PC-3 (cell line): ENCODE measurements at places on chromosomes 4 and X.

DNA sequence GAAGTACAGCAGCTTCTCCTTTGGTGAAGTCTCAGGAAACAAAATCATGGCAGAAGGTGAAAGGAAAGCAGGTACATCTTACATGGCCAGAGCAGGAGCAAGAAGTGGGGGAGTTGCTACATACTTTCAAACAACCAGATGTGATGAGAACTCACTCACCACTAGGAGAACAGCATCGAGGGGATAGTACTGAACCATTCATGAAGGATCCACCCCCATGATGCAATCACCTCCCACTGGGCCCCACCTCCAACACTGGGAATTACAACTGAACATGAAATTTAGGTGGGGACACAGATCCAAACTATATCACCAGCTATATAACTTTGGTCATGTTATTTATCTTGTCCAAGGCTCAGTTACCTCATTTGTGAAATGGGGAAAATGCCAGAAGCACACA is 159.4 kb downstream of the OPHN1 start:
- H3K36me3 ChIP-seq: no peaks in the 10 kb centered on the region
- no peaks in the 10 kb centered on the region for H3K27me3 ChIP-seq
- no peak overlapping the region for H3K4me3 ChIP-seq

DNA sequence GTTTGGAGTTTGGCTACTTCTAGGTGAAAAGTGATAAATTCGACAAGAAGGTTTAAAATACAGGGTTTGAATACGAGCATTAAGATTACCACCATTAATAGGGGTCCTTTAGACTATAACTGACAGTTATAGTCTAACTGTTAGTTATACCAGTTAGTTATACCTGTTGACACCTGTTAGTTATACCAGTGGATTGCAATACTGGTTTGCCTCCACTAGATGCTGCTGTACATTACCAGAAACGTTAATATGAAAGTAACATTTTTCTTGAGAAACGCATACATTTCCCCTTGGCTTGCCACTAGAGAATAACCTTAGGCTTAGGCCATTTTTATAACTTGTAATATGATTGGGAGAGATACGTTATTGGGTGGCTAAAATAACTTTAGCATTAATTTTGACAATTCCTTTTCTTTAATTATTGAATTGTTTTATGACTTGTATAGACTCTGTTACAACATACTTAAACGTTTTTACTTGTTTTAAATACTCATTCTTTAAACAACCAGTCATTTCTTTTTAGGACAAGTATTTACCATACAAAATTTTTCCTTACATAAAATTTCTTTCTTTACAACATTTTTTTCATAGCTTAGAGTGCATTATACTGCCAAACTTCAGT is 911.2 kb downstream of the FSTL5 start:
- no peaks in the 10 kb centered on the region; the same call in 1 of the 2 replicates for H3K4me1 ChIP-seq
- H3K27ac ChIP-seq: no peak overlapping the region
- no peaks in the 10 kb centered on the region for H3K36me3 ChIP-seq
- H3K4me3 ChIP-seq: no peak overlapping the region

DNA sequence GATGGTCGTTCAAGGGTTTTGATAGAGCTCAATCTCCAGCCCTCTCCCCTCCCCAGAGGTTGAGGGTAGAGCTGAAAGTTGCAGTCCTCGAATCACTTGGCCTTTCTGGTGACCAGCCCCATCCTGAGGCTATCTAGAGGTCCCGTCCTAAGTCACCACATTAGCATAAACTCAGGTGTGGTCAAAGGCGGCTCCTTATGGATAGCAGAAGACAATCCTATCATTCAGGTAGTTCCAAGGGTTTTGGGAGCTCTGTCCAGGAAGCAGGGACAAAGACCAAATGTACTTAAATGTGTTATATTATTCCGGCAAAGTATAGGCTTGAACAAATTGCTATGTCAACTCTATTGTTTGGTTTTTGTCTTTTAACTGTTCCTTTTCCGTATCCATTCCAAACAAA is 30.6 kb downstream of the PDK3 start:
- DNase-seq: no peak
- H3K4me1 ChIP-seq: peaks cover 30% of the 10 kb centered on the region
- no peak overlapping the region for H3K4me3 ChIP-seq
- no peaks in the 10 kb centered on the region for H3K36me3 ChIP-seq

- H3K4me1 ChIP-seq: no peaks in the 10 kb centered on the region
- DNase-seq: no peak
- no peak overlapping the region for H3K4me3 ChIP-seq
- H3K36me3 ChIP-seq: no peaks in the 10 kb centered on the region
- H3K27ac ChIP-seq: no peak overlapping the region
Observed at GRCh38 chr4:23630110-23630509, 259.7 kb downstream of the PPARGC1A start.

DNA sequence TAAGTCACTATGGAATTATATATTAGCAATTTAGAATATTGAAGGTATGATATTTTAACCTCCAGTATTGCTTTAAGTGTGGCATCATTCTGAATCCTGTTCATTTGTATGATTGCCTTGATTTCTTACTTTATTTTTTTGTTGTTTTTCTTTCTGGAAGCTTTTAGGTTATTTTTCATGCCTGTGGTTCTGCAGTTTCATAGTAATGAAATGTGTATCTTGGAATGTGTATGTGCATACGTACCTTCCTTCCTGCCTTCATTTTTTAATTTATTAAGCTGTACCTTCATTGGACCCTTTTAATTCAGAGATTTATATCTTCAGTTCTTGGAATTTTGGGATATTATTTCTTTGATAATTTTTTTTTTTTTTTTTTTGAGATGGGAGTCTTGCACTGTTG is 22.1 kb downstream of the CPEB2 start:
- DNase-seq: no peak
- H3K4me3 ChIP-seq: no peak overlapping the region
- H3K27ac ChIP-seq: no peak overlapping the region
- H3K4me1 ChIP-seq: no peaks in the 10 kb centered on the region
- H3K27me3 ChIP-seq: no peaks in the 10 kb centered on the region

- no peaks in the 10 kb centered on the region; the same call in 1 of the 2 replicates for H3K4me1 ChIP-seq
- no peaks in the 10 kb centered on the region for H3K36me3 ChIP-seq
- H3K27ac ChIP-seq: no peak overlapping the region
Observed at GRCh38 chr4:148048598-148048997, 316.7 kb downstream of the ARHGAP10 start.

DNA sequence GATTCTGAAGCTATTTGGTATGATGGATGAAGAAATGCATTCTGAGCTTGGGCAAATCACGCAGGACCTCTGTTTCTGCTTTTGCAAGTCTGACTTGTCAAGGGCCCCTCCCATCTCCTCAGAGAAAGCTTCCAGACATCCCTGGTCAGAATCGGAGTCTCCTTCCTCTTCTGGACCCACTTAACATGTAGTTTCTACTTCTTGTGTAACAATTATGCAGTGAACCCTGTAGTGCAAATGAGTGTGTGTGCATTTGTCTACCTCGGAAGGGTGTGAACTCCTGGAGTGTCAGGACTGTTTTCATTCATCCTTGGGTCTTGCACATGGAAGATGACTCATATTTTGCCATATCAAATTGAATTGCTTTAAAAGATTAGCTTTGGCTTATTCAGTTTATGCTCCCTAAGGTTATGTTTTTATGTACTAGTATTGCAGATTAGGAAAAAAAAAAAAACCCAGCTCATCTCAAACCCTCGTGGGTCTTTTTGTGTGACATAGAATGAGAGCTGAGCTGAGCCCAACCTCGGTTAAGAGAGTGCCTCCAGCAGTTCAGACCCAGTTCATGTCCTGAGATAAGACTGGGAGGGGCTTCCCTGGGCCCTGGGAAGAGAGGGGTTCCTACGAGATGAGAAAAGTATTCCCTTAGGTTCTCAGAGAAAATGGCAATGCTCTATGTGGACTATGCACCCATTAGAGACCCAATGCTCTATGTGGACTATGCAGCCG is 61.1 kb upstream of the RPL34 start:
- no peaks in the 10 kb centered on the region for H3K36me3 ChIP-seq
- no peaks in the 10 kb centered on the region for H3K27me3 ChIP-seq
- no peaks in the 10 kb centered on the region for H3K4me1 ChIP-seq
- no peak overlapping the region for H3K27ac ChIP-seq

DNA sequence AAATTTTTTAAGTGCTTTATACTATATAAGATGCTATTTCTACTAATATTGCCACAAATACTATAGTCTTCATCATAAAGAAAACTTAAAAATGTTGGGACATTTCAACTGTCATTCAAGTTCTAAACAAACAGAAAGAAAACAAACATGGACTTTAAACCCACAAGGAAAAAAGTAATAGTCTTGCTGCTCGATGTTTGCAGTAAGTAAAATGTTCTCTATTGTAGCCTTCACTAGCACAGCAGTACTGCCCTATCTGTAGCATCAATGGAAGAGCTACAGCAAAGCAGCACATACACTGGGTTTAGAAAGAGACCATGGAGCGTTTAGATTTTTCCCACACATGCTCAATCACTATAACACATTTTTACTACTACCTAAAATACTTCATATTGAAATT is 146.8 kb downstream of the KLHL13 start:
- no peak overlapping the region for H3K4me3 ChIP-seq
- no peak for DNase-seq
- no peaks in the 10 kb centered on the region for H3K36me3 ChIP-seq
- H3K27me3 ChIP-seq: no peaks in the 10 kb centered on the region
- H3K4me1 ChIP-seq: peaks cover 9% of the 10 kb centered on the region

DNA sequence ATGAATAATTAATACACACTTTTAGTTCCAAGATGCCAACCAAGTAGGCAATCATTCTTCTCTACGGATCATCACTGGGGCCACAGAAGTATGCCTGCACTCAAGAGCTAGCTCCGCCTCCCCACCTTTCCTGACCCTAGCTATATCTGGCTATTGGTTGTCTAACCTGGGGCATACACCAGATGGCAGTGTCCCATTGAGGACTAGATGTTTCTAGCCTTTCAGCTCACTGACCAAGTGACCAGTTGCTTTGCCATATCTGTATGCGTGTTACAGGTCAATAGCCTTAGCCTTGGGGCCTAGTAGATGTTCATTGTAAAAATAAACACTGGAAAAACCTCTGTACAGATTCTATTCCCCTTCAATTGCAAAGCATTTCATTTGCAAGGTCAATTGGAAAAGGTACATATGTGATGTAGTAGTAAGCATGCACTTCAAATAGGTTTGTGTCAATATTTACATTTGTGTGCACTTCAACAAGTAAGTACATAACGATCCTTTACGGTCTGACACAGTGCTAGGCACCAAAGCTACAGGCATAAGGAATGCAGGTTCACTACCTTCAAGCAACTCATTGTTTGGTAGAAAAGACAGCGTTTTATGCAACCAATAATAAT is 521.7 kb downstream of the PPARGC1A start:
- peak; percentile 5 for DNase-seq
- no peak overlapping the region for H3K4me3 ChIP-seq
- H3K4me1 ChIP-seq: no peaks in the 10 kb centered on the region
- no peaks in the 10 kb centered on the region for H3K27me3 ChIP-seq
- no peaks in the 10 kb centered on the region for H3K36me3 ChIP-seq
